ENCODE measurements at places on chromosomes 6 and 20.

DNA sequence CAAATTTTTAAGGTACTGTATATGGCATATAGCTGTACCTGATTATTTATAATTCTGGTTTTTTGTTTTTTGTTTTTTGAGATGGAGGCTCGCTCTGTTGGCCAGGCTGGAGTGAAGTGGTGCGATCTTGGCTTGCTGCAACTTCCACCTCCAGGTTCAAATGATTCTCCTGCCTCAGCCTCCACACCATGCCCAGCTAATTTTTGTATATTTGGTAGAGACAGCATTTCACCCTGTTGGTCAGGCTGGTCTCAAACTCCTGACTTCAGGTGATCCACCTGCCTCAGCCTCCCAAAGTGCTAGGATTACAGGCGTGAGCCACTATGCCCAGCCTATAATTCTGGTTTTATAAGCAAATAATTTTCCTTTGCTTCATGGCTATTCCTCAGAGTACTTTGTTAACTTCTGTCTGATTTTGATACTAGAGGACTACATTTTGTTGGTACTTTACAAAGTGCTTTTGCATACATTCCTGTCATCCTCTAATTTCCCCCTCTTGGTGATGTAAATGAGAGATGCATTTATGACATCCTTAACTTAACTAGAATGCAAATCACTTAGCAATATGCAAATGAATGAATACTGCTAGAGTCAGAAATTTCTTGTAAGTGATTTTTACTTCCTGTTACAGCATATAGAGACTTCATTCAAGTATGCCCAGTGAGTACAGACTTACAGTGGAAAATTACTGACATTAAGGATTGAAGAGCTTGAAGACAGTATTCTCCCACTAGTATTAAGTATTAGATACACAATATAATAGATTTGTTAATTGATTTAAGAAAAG, 35.7 kb upstream of the ARID1B start:
- no peak for DNase-seq

- DNase-seq = no peak
Observed at GRCh38 chr20:61053889-61054288, 198.2 kb upstream of the CDH4 start.

DNA sequence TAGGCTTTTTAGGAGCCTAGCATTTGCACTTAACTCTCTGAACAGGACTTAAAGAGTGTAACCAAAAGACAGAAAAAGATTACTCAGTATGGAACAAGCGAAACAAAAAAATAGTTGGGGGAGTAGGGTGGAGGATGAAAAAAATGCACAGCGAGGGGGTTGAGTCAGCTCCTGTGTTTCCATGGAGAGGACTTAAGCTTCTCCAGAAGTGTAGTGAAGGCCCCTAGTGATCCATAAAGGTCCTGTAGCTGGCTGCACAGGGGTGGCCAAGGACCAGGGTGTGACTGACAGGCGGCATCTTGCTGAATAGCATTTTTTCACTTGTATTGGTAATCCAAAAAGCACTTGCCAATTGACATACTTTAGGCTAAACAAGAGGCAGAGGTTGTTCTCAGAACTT, 533.9 kb downstream of the RFPL4B start:
- no peak for DNase-seq

GRCh38 chr20:54084193-54084592, 13.8 kb upstream of the BCAS1 start:
- DNase-seq = no peak

- no peak for DNase-seq
Observed at GRCh38 chr6:51459958-51460357, 627.5 kb downstream of the PKHD1 start.

DNA sequence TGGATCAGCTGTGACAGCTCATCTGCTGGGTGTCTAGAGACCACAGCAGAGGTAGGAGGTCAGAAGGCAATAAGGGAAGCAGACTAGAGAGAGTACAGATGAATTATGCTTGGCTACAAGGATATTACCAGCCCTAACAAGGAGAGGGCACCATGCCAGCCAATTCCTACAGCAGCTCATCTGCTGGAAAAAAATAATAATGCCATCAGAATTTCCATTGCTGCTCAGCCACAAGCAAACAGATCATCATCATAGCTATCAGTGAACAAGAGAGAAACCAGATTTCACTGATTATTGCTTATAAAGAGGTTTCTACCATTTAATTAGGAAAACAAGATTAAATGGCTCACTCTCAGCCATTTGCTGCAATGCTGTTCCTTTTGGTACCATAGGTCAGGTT, 66.5 kb downstream of the PSMG4 start:
- no peak for DNase-seq

Data from NCI-H748 treated with DMSO at 0.1 percent for 48 hours (cell line).